ENCODE measurements at places on chromosomes 1 and 21.

DNA sequence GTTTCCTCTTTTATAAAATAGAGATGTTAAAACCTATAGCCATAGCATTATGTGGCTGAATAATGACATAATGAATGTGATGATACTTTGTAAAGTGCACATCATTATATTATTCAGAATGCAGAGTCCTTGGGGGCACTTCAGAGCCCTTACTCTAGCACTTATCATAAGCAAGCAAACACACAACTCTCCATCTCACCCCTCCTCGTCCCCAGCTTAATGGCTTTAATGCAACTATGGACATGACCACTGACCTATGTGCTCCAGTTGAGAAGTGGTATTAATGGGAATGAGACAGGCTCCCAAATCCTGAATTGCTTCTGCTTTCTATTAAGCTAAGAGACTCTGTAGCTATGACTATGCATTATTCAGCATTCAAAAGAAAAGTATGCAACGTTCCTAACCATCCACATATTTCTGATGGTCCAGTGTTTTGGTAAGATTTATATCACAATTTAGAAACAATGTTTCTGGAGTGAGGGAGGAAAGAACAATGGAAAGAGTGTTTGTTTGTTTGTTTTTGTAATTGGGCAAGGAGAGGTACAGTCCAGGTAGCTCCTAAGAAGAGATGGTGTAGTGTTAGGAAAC lies 194.0 kb upstream of the PLXNA2 start:
- DNase-seq: no peak

DNA sequence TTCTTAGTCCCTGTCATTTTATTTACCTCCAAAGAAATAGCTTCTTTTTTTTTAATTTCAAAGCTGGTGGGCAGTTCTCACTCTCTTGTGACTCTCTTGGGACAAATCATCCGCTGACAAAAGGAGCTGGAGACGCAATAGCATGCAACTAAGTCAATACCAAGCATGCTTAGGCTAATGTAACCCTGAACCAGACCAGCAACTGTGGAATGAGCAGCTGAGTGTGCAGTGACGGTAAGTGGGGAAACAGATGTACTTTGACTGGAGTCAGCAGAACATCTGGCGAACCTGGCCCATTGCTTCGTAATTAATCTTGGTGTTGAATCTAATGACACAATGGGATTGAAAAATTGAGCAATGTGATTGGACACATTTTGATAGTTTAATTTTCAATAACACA lies 280.7 kb upstream of the PLXNA2 start:
- DNase-seq: no peak

DNA sequence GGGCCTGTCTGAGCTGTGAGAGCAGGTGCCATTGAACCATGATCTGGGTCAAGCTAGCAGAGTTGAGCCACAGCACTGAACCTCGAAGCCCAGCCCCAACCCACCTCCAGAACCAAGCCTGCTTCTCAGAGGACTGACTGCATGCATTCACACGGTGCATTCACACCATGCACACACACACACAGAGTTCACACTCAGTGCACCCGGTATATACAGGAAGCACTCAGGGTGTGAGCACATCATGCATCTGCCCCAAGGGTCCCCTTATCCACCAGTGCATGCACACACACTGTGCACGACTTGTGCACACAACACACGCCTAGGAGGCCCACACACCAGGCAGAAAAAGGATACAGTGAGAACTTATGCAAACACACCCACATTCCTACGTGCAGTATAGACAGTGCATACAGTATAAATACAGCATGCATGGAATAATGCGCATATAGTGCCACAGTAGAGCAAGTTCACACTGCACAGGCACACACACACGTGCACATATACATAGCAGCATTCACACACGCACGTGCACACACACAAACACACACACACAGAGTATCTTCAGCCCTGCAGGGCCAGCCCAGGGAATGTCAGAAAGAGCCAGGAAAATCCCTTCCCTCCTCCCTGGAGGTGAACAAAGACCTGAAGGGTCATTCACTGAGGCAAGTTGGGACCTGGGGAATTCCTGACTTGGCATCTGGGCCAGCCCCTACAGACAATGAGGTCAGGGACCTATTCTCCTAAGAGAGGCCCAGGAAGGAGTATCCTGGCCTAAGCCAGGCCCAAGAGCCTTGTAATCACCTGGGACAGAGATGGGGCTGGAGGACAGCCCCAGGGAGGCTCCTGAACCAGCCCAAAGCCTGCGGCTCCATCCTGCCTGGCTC lies 42.1 kb downstream of the CAMK2N1 start:
- no peak for DNase-seq

GRCh38 chr1:64856553-64856952 lies 109.8 kb downstream of the JAK1 start:
- no peak for DNase-seq

- no peak for DNase-seq
Observed at GRCh38 chr21:27421654-27422053, 454.8 kb upstream of the ADAMTS5 start.

- no peak for DNase-seq
Observed at GRCh38 chr1:198606020-198606438, 32.8 kb upstream of the PTPRC start.

GRCh38 chr1:241213139-241213538 lies 143.9 kb downstream of the RGS7 start:
- no peak for DNase-seq

DNA sequence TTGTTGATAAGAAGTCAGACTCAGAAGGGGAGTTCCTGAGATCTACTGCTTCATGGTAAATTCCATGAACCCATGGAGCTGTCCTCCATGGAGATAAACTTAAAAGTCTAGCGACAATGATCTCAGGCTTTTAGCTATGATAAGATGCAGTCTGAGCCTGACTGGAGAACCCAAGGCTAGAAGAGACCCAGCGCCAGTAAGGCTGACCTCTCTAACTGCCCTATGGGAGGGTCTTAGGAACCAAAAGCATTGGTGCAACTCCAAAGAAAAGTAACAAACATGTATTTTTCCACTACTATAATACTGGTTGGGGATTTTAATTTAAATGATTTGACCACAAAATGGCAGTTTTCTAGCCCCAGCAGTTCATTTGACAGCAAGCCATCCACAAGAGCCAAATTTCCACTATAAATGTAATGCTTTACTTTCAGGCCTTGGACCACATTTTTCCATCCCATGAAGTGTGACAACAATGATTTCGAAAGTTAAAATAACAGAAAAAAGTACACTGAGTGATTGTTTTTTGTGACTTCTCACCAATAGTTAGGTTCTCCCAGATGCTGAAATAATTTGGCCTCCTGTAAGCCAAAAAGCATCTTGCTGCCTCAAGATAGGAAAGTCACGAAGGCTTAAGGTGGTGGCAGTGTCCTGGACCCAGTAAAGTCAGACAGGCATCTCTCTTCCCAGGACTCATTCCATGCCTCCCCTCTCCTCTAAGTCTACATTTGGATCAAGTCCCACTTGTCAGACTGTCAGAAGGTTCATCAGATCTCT lies 43.1 kb upstream of the EXOSC10 start:
- no peak for DNase-seq

DNA sequence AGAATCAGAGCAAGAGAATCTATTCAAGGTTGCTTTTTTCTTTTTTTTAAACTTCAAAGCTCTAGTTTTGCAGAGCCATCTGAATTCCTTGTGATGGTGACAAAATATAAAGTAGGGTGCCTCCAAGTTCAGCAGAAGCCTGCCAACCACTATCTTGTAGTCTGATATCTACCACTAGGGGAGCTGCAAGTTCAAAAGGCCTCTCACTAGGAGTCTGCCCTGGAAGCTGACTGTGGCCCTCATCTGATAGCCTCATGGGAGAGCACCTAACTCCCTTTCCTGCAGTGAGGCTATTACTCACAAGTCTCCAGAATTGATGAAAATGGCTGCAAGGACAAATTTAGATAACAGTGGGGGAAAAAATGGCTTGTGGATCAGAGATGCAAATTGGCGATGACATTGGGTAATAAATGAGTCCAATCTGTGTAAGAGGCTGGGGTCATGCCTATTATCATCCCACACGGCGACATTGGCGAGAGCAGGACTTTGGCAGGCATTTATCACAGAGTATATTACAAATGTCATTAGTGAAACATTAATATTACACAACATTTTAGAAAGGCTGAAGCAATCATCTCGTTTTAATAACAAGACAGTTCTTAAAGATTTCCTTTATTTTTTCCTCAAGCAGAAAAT lies 10.7 kb upstream of the ZP4 start:
- no peak for DNase-seq

- DNase-seq: no peak
Observed at GRCh38 chr1:232650845-232651244, 20.9 kb upstream of the SIPA1L2 start.

DNA sequence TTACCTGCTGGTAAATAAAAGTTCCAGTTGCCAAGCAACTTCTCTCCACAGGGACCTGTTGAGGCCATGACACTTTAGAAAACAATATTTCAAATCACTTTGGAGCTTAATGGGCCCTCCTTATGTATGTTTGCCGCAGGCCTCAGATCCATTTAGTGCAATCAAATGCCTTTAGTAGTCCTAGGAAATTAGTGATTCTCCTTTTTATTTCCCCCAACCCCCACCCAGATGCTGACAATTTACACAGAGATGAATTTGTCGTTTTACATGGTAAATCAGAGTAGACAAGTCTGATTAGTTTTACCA lies 83.6 kb downstream of the CLIC4 start:
- no peak for DNase-seq

DNA sequence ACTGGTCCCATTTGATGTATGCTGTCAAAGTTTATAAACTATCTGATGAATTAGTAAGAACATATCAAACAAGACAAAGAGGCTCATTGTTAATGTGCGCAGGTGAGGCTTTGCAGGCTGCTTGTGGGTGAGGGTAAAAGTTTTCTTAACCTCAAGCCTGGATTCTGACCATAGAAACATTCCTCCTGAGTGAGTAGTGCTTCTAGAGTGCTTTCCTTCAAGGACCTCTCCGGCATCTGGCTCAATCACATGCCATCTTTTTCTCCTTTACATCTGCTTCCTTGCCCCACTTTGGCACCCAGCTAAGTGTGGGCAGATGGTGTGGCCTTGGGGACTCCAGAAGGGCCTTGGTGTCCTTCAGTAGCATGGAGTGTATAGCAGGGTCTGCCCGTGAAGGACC lies 104.0 kb downstream of the ROR1 start:
- no peak for DNase-seq

- peak; percentile 67 for DNase-seq
Observed at GRCh38 chr1:150560011-150560438, 10.8 kb downstream of the ADAMTSL4 start.

GRCh38 chr1:118960567-118961136 lies 27.5 kb downstream of the TBX15 start:
- DNase-seq: no peak

- DNase-seq: no peak
Observed at GRCh38 chr1:12464598-12465056, 153.4 kb downstream of the DHRS3 start.

DNA sequence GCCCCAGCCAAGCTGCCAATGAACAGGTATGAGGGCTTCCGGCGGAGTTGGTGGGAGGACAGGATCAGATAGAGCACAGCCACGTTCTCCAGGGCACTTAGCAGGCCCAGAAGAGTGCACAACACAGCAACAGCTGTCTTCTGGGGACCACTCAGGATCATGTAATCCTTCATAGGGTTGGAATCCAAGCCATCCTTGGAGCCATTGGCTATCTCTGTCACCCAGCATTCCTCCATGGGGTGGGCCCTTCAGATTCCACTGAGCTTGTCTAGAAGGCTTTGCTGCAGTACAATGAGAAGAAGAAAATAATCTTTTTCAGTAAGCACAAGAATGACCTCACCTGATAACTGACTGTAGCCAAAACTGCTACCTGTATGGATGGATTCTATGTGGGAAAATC lies 7.3 kb upstream of the FUCA1 start:
- no peak for DNase-seq

GRCh38 chr1:34342334-34342733 lies 165.6 kb downstream of the C1orf94 start:
- no peak for DNase-seq

DNA sequence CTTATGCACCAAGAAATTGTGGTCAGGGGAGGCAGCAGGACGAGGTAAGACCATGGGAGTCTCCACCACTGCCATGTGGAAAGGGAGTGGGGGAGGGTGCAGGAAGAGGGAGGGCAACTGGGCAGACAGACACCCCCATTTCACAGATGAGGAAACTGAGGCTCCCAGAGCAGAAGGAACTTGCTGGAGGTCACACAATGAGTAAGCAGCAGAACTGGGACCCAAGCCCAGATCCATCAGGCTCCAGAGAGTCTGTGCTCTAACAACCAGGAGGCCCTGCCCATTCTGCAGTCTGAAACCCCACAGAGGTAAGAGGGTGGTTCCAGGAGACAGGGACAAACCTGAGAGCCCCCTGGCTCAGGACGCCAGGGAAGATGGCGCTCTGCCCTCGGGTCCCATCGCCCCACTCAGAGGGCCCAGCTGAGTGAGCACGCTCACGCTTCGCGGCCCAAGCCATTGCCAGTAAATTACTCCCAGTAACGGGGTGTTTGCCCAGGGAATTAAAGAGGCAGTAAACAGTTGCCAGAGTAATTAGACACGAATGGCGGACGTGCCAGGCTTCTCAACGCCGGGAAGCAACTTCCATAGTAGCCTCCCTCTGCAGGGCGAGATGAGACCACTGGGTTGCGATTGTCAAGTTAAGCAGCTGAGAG lies 59.2 kb downstream of the MATN1 start:
- no peak for DNase-seq

DNA sequence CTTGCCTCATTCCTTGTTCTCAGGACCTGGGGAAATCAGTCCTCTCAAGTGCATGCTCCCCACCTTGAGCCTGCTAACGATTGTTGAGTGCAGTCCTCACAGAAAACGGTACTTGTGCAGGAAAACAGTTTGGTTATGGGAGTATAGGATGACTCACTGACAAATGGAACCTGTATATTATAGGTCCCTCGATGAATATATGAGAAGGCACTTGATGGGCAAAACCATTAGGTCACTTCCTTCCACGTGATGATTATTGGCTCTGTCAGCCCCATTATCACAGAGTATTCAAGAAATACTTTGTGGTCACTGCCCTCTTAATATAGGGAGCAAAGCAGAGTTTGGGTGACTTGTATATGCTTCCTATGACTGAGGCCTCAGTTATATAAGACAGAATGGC lies 6.2 kb downstream of the CCDC17 start:
- no peak for DNase-seq

DNA sequence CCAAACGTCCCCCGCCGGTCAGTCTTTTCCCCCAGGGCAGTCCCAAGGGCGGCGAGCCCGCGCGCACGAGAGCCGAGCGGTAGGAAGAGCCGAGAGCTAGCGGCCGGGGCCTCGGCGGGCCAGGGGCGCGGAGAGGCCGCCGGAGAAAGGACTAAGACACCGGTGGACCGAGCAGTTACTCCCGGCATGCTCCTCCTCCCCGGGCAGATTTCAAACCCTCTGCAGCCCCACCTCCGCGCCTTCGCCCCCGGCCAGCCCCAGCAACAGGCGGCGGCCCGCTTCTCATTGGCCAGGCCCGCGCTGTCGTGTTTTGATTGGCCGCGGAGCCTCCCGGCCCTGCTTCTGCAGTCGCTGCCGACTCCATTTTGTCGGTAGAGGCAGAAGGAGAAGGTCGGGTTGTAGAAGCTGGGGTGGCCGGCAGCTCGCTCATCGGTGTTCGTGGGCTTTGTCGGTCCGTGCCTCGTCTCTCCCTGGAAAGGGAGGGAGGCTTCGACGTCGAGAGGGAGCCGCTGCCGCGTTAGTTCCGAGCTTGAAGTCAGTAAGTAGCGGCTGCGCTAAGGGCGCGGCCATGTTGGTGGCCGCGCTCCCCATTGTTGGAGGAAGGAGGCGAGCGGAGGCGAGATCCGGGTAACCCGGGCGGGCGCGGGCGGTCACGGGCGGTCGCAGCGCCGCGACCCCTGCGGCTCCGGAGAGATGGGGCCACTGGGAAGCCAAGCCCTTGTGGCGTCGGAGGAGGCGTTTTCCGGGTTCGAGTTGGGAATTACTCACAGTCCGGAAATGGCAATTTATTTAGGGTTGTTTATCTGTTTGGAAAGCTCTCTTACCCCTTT lies at the start of gene PNRC2:
Gene PNRC2 (plus strand): TSS at position 368 of the 830 bp plus-strand sequence. CDS start 1,630 bp downstream, outside the sequence.
- DNase-seq: peak; percentile 95

GRCh38 chr1:216194721-216195120 lies 228.5 kb downstream of the USH2A start:
- no peak for DNase-seq

All from activated CD4-positive, alpha-beta T cell treated with anti-CD3 and anti-CD28 coated beads, Interleukin-2, amount 50 U/mL, for 4 hours (primary cell).